ENCODE measurements at places on chromosomes 12 and 14.

GRCh38 chr12:62839869-62840660, 94.9 kb downstream of the PPM1H start:
- no peak for DNase-seq

DNA sequence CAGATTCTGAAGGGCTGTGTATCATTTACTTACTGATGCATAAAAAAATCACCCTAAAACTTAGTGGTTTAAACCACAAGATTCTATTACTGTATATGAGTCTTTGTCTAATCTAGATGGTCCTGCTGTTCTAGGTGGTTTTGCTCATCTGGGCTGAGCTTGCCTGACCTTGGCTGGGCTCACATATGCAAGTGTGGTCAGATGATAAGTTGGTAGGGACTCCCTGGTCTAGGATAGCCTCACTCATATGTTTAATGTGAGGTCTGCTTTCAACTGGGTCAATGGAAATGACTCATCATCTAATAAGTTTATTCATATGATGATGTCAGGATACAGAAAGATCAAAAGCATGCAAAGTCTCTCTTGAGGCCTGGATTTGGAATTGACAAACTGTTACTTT, 887.8 kb downstream of the TRHDE start:
- peak; percentile 37 for DNase-seq

DNA sequence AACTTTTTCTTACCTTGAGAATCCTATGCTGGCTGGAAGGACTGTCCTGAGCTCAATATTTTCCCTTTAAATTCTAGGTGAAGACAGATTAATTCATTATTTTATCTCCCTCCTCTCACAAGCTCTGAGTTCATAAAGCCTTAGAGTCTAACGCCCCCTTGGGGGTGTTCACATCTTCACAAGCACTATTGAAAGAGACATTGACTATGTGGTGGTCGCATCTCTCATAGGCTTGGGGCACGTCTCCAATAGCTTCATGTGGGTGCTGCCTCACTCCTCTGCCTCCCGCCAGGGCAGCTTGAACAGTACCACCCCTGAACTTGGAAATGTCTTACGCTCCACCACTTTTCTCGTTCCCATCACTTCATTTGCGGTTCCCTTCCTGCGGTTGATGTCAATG, 106.2 kb downstream of the UNC79 start:
- peak; percentile 7 for DNase-seq

- DNase-seq: no peak
Observed at GRCh38 chr12:63981343-63981742, 136.8 kb downstream of the SRGAP1 start.

- DNase-seq: no peak
Observed at GRCh38 chr12:104133321-104133720, 4.7 kb downstream of the NFYB start.

DNA sequence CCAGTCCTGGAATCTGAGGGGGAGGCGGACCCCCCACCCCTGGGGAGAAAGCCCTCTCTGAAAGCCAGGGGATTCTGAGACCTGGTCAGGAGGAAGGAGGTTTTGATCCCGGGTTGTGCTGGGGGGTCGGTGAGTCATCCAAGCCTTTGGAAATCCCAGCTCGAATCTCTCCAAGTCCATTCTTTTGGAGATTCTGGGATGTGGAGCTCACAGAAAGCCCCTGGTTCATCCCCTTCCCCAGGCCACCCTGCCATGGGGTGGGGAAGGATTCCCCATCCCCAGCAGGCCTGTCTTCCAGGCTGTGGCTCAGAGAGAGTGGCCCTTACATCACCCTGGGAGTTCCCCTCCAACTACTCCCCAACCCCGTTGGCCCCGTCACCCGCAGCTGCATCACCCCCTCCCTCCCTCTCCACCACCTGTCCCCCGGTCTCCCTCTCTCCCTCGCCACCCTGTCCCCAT, 14.3 kb downstream of the EXOC3L4 start:
- peak; percentile 44 for DNase-seq

- DNase-seq: no peak
Observed at GRCh38 chr12:27209257-27209910, 34.7 kb upstream of the STK38L start.

- DNase-seq: peak; percentile 67
Observed at GRCh38 chr14:74085047-74085637, 386 bp downstream of the LIN52 start.

DNA sequence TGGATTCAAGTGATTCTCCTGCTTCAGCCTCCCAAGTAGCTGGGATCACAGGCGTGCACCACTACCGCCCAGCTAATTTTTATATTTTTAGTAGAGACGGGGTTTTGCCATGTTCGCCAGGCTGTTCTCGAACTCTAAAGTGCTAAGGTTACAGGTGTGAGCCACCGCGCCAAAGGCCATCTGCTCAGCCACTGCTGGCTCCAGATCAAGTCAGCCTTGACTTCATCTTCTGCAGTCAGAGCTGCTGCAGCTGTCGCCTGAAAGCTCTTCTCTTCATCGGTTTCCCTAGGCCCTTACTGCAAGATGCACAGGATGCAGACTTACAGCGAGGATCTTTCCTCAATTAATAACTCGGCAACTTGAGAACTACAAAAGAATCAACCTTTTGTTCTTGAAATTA, 66.8 kb downstream of the CLIP1 start:
- no peak for DNase-seq

DNA sequence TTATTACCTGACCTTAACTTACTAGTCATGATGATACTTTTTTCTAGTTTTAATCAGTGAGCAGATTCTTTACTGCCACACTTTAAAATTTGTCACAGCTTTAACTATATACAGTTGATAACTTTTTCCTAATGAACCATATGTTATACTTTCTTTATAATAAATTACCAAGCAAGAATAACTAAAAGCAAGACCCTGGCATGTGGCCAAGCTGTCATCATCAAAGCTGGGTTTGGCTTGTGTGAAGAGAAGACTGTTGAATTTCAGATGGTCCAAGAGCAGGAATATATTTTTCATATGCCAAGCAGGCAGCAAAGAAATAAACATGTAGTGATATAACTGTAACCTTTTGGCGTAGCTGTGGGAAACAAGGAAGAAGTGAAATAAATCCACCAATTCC, 93.5 kb downstream of the PUS7L start:
- DNase-seq: no peak

GRCh38 chr12:116159175-116159574, 118.3 kb downstream of the MED13L start:
- no peak for DNase-seq

GRCh38 chr14:59391388-59391787, 73.8 kb downstream of the GPR135 start:
- no peak for DNase-seq

- no peak for DNase-seq
Observed at GRCh38 chr12:98724384-98725155, 79.5 kb downstream of the APAF1 start.

GRCh38 chr14:56121816-56122215, 3.6 kb downstream of the PELI2 start:
- no peak for DNase-seq

DNA sequence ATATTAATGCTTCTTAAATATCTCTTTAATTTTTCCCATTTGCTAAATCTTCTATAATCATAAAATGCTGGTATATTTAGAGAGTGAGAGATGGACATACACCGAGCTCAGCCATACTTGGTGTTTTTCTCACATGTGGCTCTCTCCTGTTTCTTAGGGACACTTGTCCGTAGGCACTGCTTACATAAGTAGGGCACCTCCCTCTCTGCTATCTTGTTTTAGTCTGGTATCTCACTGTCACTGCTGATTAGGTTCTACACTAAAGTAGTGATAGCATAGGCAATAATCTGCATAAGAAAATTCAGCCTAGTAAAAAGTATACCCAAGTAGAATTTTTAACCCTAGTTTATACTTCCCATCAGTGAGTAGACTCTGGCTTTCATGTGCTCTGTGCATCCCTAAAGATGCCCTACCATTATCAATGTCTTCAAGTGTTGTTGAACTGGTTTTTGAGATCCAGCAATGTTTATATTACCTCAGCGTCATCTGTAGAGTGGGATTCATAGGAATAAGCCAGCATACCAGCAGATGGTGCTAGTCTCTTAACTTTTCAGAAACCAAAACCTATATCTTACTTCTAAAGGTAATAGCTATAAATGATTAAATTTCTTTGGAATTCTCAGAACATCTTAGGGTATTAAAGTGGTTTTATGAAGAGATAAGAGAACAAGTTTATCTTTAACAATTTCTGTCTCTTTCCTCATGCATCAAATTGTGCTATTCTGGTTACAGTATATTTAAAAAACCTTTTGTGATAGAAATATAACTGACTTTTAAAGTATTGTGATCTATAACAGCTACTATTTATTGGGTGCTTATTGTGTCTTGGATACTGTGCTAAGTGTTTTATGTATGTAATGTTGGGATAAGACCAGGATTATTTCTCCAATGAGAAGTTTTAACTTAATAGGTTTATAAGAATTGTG, 32.9 kb downstream of the ARID2 start:
- peak; percentile 36 for DNase-seq

GRCh38 chr12:121595520-121595919, 14.7 kb upstream of the KDM2B start:
- no peak for DNase-seq

DNA sequence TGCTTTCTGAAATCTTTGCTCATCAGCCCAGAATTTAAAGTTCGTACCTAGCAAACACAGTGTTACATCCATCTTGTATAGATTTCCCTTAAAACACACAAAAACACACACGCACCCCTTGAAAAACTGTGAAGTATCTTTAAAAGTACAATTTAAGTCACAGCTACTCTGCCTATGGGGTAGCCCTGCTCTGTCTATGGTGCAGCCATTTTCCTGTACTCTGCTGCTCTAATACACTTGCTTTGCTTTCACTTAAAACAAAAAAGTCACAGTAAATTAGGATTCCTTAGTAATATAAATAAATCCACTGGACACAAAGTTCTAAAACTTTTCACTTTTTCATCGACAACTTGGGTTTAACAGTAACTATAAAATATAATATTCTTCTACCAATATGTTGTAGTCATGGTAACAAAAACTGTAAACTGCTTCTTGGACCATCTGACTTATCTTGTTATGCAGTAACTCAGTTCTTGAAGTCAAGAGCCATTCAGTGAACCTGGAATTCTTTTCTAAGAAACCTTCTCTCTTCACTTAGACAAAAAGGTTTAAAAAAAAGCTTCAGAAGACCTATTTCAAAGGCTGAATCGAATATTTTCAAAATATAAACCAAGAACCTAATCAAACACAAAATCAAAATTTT, 63.5 kb downstream of the MED13L start:
- no peak for DNase-seq

- DNase-seq: no peak
Observed at GRCh38 chr12:123478069-123478468, 20.1 kb downstream of the SNRNP35 start.

GRCh38 chr12:6110006-6110405, 14.5 kb downstream of the VWF start:
- DNase-seq: no peak
